ENCODE measurements at places on chromosomes 5 and 9.

DNA sequence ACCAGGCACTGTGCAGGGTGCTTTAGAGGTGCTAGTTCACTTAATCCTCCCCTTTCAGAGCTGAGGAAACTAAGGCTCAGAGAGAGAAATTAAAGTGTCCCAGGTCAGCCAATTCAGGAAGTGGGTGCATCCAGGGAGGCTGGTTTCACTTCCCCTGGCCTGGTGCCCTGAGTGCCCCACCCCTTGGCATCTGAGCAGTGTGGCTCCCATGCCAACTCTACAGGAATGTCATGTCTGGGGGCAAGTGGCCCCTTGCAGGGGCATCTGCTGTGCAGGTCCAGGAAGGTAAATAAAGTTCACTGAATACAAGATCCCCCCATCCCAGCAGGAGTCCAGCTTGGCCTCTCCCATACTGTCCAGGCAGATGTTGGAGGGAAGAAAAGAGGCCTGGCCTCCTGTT, 4.4 kb upstream of the N4BP3 start:
- no peak for DNase-seq

DNA sequence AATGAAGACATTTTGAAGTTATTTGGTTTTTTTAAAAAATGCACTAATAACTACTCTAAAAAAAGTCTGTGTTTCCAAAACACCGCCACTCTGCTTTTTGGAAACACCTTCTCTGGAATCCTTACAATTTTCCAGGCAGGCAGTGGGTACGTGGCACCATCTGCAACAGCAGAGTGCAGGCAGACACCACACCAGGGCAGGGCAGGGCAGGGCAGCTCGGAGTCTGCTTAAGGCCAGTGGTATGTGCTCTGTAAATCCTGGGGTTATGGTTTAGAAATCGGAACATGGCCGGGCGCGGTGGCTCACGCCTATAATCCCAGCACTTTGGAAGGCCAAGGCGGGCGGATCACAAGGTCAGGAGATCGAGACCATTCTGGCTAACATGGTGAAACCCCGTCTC, 97.6 kb downstream of the TLE1 start:
- DNase-seq: no peak

DNA sequence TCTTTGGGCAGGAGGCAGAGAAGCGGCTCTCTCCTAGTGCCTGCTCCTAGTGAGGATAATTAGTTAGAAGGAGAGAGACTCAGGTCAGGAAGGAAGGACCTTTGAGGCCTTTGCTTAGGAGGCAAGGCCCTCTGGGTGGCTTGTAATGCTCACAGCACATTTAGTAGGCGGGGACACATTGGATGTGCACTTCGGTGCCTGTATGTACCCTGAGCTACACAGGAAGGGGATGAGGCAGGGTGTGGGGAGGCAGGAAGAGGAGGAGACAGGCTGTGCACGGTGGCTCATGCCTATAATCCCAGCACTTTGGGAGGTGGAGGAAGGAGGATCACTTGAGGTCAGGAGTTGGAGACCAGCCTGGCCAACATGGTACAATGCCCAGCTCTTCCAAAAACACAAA, 7.2 kb upstream of the LCN2 start:
- no peak for DNase-seq

DNA sequence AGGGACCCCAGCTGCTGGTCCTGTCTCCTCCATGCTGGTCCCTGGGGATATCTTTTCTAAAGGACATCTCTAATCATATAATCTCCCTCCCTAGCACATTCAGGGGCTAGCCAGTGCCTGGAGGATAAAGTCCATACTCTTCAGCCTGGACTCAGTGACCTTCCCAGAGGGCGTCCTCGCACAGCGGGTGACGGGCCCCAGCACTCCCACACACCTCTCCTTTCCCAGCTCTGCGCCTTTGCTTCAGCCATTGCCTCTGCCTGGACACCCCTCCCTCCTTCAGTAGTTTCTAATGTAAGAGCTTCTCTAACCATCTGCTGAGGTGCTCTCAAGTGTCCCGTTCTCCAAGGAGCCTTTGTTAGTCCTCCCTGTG, 15.2 kb upstream of the TNIP1 start:
- DNase-seq: no peak

DNA sequence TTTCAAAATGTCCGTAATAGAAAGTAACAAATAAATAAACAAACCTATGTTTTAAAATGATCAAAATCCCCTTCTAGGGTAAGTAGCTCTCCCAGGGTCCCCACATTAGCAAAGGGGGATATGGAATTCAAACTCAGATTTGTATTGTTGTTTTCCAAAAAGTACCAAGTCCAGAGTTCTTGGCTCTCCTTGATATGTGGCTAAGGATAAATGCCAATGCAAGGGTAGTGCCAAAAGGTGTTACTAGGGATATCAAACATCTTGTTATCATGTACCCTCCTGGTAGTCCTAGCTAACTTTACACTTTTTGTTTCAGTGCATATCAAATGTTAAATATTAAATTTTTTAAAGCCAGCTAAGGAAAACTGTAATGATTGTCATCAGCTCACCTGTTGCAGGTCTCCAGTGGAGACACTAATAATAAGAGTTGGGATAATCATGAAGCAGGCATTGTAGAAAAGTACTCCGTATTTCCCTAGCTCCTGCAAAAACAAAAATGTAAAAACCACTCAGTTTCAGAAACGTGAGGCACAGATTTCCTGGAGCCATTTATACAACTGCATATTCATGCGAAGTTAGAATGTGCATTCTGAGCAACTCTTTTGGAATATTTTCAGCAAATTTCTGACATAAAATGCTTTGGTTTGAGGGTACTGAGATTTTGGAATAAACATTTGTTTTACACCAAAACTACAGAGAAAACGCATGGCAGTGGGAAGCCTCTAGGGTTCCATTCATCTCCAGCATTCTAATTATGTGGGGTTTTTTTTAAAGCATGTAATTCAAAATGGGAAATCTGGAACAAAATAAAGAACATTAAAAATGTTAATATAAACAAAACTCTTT, 39.8 kb downstream of the SLC35D2 start:
- no peak for DNase-seq

GRCh38 chr9:113624721-113625120, 161.2 kb downstream of the RGS3 start:
- no peak for DNase-seq

- DNase-seq: no peak
Measured at GRCh38 chr9:9820436-9820835, 792.4 kb downstream of the PTPRD start.

GRCh38 chr9:123450098-123450770, 94.2 kb downstream of the CRB2 start:
- DNase-seq: no peak

- DNase-seq: no peak
Measured at GRCh38 chr9:93130861-93131481, 3.1 kb downstream of the NINJ1 start.

DNA sequence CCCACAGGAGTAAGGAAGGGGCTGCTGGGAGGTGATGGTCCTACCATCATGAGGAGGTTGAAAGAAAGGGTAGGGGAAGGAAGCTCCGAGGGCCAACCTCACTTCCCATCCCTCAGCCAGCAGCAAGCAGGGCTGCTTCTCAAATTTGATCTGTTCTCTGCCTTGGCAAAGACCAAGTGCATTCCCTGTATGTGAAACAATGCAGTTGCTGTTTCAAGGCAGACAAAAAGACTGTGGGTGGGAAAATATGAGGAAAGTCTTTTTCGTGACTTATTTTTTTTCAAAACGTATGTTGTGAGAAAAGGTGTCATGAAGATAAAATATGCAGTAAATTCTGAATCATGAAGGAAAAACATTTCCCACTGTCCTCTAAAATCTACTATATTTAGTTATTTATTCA, 165.9 kb downstream of the ARSB start:
- no peak for DNase-seq

- no peak for DNase-seq
Measured at GRCh38 chr5:67381236-67381880, 184.8 kb upstream of the CD180 start.

DNA sequence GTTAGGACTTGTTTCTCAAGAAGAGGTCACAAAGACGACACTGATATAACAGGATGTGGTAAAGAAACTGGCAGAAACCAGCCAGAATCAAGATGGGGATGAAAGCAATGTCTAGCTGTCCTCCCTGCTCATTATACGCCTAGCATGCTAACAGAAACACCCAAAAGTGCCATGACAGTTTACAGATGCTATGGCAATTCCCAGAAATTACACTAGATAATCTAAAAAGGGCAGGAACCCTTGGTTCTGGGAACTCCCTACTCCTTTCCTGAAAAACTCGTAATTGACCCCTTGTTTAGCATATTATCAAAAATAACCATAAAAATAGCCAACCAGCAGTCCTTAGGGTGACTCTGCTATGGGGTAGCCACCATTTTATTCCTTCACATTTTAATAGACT, 10.9 kb upstream of the MRPS30 start:
- DNase-seq: no peak

DNA sequence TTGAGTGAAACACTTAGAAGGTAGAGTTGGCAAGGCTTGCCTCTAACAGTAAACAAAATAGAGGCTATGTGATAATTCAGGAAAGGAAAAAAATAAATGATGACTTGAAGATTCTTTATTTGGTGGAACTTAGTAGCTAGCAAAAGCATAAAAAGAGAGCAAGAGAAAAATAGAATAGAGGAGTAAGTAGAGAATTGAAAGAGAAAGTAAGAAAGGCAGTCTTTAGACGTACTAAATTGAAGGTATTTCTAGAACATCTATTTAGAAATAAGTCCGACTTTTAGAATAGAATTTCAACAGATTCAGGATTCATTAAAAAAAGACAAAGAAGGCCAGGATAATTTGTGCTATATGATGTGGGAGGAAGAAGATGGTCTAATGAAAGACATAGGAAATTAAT, 128.1 kb upstream of the MINAR2 start:
- no peak for DNase-seq

DNA sequence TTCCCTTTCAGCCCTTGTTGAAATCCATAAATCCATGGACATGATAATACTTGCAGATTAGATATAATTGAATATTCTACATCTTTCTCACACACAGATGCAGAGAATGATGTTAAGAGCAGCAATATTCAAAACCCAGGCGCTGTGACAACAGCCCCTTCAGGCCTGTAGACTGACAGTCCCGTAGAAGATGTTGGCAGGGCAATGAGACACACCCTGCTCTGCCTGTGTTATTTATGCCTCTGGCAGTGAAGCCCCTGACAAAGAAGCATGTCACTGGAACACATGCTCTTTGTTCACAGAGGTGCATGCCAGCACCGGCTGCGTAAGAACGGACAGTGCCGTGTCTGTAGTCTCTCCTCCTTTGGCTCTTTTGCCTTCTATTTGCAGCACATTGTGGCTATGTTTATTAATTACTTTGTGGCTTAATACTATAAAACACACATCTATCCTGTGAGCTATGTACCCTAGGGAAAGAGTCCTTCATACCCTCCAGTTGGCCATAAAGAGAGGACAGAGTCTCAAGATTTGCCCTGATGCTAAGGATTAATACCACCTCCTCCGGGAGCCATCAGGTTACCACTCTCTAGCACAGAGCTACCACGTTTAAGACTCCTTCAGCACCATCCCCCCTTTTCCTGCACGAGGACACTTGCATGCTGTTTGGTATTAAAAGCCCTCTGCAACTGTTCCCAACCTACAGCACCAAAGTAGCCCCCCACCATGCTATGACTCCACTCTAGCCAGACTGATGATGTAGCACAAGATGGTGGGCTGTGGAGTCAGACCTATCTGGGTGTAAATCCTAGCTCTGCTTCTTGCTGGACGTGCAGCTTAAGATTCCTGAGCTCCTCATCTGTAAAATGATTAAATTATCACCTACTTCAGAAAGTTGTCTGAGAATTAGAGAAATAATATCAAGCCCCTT, 2.0 kb upstream of the ANP32B start:
- DNase-seq: no peak

- DNase-seq: no peak
Measured at GRCh38 chr9:96249746-96250145, 52.2 kb downstream of the HSD17B3 start.

GRCh38 chr5:154046486-154046885, 7.7 kb downstream of the MFAP3 start:
- no peak for DNase-seq

DNA sequence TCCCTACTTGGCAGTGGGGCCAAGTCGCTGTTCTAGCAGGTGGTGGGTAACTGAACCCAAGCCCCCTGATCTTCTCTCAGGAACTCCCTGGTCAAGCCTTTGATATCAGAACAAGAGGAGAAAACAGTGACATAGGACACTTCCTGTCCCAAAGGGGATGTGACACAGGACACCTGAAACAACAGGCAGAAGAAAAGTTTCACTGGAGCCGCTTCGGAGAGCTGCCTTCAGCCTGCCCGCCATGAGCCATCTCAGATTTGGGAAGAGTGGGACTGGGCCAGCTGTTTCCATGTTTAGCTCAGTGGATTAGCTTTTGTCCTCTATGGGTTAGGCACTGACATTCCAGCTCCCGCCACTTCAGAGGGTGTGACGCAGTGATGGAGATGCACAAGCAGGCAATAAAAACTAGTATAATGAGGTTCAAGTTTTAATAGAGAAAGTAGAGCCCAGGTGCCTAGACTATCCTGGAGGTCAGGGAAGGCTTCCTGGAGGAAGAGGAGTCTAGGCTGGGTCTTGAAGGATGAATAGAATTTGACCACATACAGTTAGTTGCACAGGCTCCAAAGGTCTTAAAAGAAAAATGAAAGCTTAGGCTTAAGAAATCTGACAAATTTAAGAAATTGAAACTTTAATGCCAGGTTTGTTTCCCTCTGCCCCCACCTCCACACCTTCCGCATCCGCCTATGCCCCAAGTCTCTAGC, 104.1 kb upstream of the SPRY4 start:
- no peak for DNase-seq

DNA sequence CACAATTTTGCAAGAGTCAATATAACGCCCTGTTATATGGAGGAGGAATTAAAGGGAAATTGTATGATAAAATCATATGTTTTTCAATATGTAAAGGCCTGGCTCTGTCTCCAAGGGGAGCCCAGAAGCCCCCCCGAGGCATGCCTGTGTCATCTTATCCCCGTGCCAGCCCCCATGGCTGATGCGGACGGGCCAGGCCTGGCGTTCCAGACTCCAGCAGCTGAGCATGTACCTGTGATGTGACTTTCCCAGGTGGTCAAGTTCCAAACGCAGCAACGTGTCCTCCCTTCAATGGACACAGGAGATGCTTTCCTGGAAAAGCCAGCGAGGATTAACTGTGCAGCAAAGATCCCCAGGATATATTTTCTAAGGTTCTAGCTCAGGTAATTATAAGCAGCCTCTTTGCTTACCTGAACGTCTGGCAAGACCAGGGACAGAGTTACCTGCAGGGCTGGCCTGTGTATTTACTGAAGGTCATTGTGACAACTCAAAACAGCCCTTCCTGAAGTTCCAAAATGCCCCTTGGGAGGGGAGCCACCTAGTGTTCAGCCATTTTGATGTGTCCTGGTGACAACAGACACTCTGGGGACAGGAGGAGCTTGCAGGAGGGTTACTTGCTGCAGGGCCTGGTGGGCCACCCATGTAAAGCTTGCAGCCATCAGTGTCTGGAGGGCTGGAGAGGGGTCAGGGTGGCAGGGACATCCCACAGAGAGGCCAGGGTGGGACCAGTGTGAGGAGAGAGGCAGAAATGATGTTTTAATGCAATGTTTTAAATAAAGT, 53.3 kb upstream of the RNU6ATAC start:
- no peak for DNase-seq

GRCh38 chr9:23858234-23858633, 32.2 kb upstream of the ELAVL2 start:
- DNase-seq: no peak
